ENCODE measurements at places on chromosomes 2 and 18.

- no peak for DNase-seq
Measured at GRCh38 chr2:241156971-241157441, 6.7 kb downstream of the PPP1R7 start.

DNA sequence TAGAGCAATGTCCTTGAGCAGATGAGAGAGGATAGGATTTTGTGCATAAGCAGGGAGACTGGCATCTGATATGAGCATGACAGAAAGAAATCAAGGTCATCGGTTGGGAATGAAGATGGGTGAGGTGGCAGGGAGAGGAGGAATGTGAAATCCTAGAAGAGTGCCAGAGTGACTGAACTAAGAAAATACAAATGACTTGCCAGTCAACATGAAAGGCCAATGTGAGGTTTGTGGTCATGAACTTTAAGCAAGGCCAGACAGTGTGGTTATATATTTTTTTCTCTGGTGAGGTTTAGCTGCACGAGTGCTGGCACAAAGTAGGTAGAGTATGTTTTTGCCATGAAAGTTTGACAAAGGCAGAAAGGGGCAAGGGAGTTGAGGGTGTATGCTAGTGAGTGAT lies 21.2 kb downstream of the QPCT start:
- DNase-seq: no peak

DNA sequence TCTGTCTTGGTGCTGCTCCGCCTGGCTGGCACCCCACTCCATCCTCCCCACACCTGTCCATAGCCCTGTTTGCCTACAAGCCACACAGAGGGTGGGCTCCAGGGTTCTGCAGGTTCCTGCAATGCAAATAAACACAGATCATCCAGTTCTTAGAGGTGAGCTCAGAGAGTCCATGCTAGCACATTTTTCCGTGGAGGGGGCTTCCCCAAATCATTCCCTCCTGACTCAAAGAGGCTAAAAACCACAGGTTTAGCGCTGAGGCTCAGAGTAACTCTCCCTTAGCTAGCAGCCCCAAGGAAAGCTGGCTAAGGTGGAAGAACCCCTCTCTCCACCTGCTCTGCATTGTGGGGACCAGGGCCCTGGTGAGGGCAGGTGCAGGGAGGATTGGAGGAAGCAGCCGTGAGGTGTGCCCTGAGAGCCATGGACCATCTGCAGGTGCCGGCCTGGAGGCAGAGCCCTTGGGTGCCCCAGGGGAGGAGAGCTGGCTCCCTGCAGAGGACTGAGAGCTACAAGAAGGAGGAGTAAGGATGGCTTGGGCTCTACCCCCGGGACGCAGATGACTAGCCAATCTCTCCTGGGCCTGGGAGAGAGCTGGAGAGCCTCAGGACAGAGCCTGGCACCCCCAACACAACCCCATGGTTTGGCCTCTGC lies 23.8 kb upstream of the TEX44 start:
- no peak for DNase-seq

DNA sequence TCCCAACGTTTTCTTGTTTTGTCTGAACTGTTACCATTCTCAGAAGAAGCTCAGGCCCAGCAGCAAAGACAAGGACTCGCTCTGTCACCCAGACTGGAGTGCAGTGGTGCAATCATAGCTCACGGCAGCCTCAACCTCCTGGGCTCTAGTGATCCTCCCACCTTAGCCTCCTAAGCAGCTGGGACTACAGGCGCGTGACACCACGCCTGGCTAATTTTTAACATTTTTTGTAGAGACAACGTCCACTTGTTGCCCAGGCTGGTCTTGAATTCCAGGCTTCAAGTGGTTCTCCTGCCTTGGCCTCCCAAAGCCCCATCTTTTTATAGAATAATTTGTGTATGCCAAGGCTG lies 2.0 kb upstream of the SMYD5 start:
- no peak for DNase-seq

GRCh38 chr18:59884351-59884750 lies 15.4 kb upstream of the PMAIP1 start:
- DNase-seq: no peak

- DNase-seq: no peak
Measured at GRCh38 chr18:59823596-59824195, 76.1 kb upstream of the PMAIP1 start.

DNA sequence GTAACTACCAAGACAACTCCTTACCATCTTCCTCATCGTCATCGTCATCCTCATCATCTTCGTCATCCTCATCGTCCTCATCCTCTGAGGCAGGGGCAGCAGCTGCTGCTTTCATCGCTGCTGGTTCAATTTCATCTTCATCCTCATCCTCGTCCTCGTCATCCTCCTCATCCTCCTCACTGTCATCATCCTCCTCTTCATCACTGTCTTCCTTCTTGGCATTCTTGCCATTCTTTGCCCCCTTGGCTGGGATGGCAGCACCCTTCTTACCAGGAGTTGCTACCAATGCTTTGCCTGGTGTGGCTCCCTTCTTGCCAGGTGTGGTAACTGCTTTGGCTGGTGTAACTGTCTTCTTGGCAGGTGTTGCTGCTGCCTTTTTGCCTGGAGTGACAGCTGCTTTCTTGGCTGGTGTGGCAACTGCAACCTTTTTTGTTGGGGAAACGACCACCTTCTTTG lies 2.7 kb downstream of the NCL start:
- no peak for DNase-seq

- DNase-seq: no peak
Measured at GRCh38 chr2:58081000-58081399, 34.4 kb downstream of the VRK2 start.

GRCh38 chr2:155679647-155680046 lies 652.9 kb downstream of the NR4A2 start:
- DNase-seq: no peak

DNA sequence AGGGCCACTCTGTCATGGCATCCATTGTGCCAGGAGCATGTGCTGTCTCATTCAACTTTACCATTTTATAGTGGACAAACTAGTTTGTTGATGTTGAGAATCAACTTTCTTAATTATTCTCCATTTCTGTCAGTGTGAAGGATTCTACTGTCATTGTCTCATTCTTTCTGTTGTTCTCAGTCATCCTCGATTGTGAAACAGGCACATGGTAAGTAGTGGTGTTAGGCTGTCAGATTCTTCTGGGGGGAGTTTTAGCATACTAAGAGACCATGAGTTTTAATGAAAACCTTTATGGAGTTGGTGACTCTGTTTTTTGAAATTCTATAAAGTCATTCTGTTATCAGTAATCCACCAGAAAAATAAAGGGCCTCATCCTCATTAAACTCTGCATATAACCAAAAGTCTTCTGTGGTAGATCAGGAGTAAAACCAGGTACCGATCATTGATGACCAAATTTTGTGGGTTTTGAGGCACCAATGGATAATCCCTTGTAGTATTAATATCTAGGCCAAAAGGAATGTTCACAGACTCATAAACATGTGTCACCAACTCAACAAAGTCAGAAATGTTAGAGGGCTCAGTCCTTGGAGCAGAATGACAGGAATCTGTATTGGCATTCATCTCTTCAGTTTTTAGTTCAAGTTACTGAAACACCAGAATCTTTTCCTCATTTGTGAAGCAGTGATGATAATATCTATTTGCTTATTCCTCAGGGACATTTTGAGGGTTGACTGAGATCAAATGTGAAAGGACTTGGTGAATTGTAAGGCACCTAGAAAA lies 73.2 kb downstream of the CERS6 start:
- no peak for DNase-seq

- DNase-seq: no peak
Measured at GRCh38 chr2:119051263-119051662, 107.3 kb downstream of the C1QL2 start.

GRCh38 chr2:75277111-75277510 lies 77.8 kb upstream of the TACR1 start:
- no peak for DNase-seq

DNA sequence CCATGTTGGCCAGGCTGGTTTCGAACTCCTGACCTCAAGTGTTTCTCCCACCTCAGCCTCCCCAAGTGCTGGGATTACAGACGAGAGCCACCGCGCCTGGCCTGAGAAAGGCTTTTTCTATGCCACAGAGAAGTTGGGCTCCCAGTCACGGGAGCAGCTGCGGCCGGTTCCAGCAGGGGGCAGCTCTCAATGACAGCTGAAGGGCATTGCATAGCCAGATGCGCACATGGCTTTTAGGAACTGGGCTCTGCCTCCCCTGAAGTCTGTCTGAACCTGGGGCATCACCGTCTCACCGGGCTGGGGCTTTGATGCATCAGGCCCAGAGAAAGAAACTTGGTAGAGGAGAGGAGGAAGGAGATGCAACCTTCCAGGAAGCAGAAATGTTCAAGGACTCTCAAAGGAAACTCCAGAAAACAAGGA lies 84.2 kb upstream of the LAPTM4A start:
- DNase-seq: peak; percentile 19

DNA sequence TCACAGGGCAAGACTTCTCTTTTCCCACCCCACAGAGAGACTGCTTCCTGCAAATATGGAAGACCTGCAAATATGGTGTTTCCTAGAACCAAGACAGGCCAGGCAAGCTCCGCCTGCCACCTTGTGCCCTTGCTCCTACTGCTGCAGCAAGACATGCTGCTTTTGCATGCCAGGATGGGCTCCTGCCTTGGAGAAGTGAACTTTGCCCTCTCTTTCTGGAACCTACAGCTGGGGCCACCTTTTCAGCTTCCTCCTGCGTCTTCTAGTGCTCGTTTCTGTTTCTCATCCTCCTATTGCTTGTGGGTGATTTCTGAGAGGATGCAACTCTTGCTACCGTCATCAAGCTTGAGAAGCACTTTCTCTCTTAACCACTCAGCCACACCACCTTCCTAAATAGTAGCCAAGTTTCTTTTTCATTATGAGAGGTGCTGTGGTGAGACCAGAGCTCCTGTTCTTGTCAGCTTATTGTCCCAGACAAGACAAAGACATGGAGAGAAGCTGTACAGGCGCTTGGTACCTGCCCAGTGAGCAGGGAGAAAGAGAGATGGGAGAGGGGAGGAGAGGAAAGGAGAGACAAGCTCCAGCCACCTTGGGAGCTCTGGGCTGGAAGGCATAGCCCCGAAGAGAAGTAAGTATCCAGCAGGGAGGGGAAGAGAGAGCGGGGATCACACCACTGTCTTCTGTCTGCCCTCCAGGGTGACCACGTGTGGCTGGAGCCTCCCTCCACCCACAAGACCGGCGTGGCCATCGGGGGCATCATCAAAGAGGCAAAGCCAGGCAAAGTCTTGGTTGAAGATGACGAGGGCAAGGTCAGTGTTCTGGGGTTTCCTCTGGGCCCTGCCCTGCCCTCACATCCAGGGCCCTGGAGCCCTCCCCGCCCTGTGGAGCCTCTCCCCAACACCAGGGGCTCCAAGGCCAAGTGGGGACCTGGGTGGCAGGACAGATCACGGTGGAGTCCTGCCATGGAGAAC lies 28.3 kb downstream of the MYO7B start:
- DNase-seq: no peak

DNA sequence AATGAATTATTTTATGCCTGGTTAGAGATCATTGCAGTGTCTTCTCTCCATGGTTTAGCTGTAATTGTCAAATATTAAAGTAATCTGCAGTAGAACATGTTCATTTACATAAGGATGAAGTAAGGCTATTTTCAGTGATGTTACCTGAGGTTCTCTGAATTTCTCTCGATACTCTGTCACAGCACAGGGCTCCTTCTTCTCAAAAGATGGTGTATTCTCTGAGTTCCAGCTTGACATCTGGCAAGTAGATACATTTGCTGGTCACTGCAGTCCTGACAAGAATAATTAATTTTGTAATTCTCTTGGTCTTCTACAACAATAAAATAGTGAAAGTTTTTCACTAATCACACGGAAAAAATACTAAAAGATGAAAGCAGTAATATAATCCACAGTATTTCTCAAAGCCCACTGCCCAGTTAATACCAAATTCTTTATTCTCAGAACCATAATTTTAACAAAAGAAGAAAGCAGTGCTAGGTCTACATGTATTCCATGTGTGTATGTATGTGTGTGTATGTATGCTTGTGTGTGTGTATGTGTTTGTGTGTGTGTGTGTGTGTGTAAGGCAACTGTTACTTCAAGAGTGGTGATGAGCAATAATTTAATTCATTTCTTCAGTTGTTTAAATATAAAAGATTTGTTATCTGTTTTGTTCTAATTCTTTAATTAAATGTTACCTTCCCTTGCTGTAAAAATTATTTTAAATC lies 1165.5 kb upstream of the SLC39A10 start:
- DNase-seq: no peak

DNA sequence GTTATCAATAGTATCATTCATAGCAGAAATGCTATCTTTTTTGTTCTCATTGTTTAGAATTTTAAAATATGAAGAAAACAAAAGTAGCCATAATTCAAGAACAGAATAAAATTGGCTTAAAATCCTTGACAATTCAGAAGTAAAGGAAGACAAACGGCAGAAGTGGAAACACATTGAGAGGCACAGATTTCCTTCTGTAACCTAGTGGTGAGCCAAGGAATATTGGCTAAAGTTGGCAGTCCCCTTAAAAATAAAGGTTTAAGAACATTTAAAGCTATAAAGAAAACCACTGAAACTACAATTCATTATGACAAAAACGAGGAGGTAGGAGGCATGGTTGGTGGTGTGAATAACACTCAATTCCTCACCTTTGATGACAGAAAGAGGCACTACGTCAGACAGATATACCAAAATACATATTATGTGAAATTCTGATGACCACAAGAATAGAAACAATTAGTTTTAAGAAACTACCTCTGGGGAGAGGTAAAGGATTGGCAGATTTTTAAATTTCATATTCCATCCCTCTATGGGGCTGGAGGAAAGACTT lies 42.3 kb downstream of the SFT2D3 start:
- no peak for DNase-seq
